ENCODE measurements at places on chromosomes 3 and 15.

DNA sequence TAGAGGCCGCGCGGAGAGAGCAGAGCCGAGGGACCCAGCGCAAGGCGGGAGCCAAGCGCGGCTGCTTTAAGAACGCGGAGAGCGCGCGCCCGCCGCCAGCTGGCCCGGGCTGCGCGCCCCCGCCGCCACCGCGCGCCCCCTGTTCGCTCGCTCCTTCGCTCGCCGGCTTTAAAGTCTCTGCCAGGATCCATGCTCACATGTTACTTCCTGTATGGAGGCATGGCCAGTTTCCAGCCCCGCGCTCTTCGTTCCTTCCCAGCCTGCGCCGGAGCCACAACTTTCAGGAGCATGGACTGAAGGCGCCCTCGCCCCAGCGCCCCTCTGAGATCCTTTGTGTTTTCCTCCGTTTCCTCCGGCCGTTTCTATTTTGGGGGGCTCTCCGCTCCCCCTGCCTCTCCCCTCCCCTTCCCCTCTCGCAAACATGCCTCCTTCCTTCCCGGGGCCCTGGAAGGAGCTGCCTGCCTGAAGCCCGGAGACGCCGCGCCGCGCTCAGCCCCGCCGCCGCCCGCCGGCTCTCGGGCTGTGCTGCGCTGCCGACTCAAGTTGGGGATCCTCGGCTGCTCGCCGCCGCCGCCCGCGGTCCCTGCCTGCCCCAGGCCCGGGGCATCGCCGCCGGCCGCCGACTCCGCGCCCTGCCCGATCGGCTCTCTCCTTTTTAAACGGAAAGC, at the start of gene PTPRG:
Gene PTPRG (plus strand): TSS at position 198 of the 668 bp plus-strand sequence. CDS start 717 bp downstream, outside the sequence.
- peaks cover 43% of the 10 kb centered on the region for H3K4me1 ChIP-seq
- no peaks in the 10 kb centered on the region for H3K36me3 ChIP-seq

DNA sequence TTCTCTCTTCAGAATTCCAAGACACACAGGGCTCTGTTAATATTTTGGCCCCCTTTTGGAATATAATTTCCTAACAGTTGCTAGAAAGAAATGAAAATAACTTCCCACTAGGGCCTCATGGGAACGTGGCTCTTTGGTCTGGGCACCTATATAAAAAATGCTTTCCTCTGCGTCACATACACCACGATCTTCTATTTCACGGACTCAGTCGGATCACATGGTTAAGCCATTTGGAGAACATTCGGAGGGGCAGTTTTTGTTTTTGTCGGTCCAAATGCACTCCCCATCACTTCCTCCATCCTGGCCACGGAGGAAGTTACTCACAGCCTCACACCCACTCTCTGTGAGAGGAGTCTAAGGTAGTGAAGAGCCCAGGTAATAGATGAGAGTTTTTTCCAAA, 21.0 kb downstream of the TMEM44 start:
- H3K4me1 ChIP-seq: no peaks in the 10 kb centered on the region
- no peak for DNase-seq
- no peak overlapping the region for H3K4me3 ChIP-seq
- no peaks in the 10 kb centered on the region for H3K27me3 ChIP-seq

- H3K4me1 ChIP-seq: no peaks in the 10 kb centered on the region
- no peaks in the 10 kb centered on the region for H3K27me3 ChIP-seq
- H3K27ac ChIP-seq: no peak overlapping the region
- no peak for DNase-seq
- no peaks in the 10 kb centered on the region for H3K36me3 ChIP-seq
- no peak overlapping the region for H3K4me3 ChIP-seq
Measured at GRCh38 chr3:117322866-117323265, 613.3 kb downstream of the TUSC7 start.

- H3K4me1 ChIP-seq: peaks cover 23% of the 10 kb centered on the region
- DNase-seq: no peak
- no peak overlapping the region for H3K27ac ChIP-seq
- H3K27me3 ChIP-seq: no peaks in the 10 kb centered on the region
- H3K4me3 ChIP-seq: no peak overlapping the region
Measured at GRCh38 chr3:88034491-88035275, 24.1 kb downstream of the CGGBP1 start.

GRCh38 chr3:66361356-66361755, 139.5 kb downstream of the LRIG1 start:
- no peak overlapping the region for H3K27ac ChIP-seq
- H3K4me1 ChIP-seq: no peaks in the 10 kb centered on the region
- no peak overlapping the region for H3K4me3 ChIP-seq

DNA sequence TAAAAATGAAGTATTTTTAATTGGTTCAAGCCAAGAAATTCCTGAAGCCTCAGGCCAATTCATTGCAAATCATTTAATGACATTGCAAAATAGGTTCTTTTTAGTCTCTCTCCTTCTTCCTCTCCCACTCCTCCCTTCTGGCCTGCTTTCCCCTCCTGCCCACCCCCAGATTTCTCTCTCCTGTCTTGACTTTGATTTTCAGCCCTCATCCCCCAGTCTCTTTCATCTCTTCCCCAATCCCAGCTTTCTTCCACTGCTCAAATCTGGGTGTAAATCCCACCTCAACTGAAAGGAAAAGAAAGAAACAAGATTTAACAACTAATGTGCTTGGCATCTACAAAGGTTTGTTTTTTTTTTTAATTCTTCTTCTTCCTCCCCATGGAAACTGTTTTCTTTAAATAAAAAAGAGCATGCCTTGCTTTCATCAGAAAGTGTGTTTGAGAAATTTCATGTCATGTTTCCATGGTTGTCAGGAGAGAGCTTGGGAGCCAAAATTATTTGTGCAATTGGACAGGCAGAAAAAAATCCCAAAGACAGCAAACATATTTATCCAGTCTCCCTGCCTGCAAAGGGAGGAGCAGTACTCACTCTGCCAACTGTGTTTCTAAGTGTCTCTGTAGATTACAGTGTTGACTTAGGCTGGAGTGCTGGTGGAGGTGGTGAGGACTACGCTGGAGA, 50.4 kb downstream of the BOC start:
- H3K27me3 ChIP-seq: no peaks in the 10 kb centered on the region
- no peak overlapping the region for H3K4me3 ChIP-seq
- peak; percentile 33 for DNase-seq
- peaks cover 2% of the 10 kb centered on the region for H3K36me3 ChIP-seq

GRCh38 chr15:41822471-41822870, 5.4 kb upstream of the JMJD7 start:
- H3K4me1 ChIP-seq: peaks cover 4% of the 10 kb centered on the region
- H3K4me3 ChIP-seq: no peak overlapping the region
- H3K36me3 ChIP-seq: peaks cover 2% of the 10 kb centered on the region
- no peak for DNase-seq

- no peak for DNase-seq
- H3K4me1 ChIP-seq: no peaks in the 10 kb centered on the region
- H3K36me3 ChIP-seq: no peaks in the 10 kb centered on the region
- H3K27me3 ChIP-seq: no peaks in the 10 kb centered on the region
Measured at GRCh38 chr3:31744913-31745312, 212.2 kb downstream of the STT3B start.

DNA sequence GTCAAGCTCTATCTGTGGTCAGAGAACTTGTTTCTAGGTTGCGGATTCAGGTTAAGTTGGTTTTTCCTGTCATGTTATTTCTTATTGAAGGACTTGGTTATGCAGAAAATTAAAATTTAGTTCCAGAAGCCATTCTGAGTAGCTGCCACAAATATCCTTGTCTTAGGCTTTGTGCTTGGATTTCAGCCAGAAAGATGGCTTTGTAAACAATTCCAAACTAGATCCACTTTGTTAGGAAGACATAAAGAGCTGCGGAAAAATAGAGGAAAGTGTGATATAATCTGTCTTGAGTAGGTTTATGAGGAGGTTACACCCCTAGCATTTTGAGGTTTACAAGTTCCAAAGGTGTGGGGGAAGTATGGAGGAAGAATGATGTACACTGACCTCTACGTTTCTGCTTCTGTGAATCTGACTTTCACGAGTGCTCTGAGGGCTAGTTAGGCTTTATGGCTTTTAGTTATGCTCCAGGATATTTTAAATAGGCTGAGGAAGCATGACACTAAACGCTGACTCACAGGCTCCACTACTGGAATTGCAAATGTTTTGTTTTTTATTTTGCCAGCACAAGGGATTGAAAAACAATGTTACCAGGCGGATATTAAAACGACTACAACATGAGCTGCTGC, 46.3 kb upstream of the UTS2B start:
- H3K27me3 ChIP-seq: no peaks in the 10 kb centered on the region
- H3K4me1 ChIP-seq: no peaks in the 10 kb centered on the region
- H3K36me3 ChIP-seq: peaks cover 30% of the 10 kb centered on the region
- no peak for DNase-seq

- H3K4me1 ChIP-seq: no peaks in the 10 kb centered on the region
- H3K27ac ChIP-seq: no peak overlapping the region
- no peaks in the 10 kb centered on the region for H3K27me3 ChIP-seq
- H3K4me3 ChIP-seq: no peak overlapping the region
- no peak for DNase-seq
- no peaks in the 10 kb centered on the region for H3K36me3 ChIP-seq
Measured at GRCh38 chr3:1394188-1394587, 301.4 kb downstream of the CNTN6 start.

DNA sequence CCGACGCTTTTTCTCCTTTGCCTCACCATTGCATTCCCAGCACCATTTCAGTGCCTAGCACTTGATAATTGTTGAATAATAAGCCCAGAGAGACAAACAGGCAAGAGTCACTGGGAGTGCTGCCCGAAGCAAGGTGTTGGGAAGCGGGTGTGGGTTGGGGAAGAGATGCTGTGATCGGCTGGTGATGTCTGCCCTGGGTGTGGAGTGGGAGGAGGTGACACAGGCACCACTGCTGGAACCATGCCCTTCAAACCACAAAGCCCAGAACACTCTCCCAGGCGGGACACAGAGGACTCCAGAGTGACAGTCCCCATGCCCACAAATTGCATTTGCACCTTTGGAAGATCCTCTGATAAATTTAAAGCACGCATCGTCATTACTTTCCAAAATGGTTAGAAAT, 148.2 kb downstream of the CHSY1 start:
- DNase-seq: no peak
- peaks cover 5% of the 10 kb centered on the region for H3K36me3 ChIP-seq
- no peaks in the 10 kb centered on the region for H3K27me3 ChIP-seq
- no peak overlapping the region for H3K27ac ChIP-seq

DNA sequence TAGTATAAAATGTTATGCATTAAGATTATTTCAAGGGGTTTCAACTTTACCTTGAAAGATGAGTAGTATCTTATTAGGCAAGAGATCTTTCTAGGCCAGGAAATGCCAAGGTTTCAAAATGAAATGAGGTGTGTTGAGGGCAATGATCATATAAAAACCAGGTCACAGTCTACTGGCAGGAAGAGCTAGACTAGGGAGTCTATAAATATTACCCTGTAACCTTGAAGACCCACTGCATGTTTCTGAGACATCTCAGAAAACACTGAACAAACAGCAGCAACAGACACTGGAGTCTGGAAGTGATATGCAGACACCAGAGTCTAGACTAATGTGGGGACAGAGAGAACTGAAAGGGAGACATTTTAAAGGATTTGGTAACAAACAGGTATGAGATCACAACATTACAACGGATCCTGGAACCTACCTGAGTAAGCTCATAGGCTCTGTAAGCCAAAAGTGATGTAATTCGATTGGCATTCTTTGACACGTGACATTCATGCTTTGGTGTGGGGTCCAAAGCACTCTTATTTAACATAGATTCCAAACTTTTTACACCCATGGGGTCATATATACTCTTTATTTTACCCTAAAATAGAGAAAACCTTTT, 15.0 kb downstream of the TASOR start:
- H3K27me3 ChIP-seq: no peaks in the 10 kb centered on the region
- H3K36me3 ChIP-seq: peaks cover 3% of the 10 kb centered on the region
- H3K4me1 ChIP-seq: no peaks in the 10 kb centered on the region
- H3K4me3 ChIP-seq: no peak overlapping the region
- H3K27ac ChIP-seq: no peak overlapping the region
- DNase-seq: no peak

- H3K4me3 ChIP-seq: no peak overlapping the region
- no peaks in the 10 kb centered on the region for H3K36me3 ChIP-seq
- no peaks in the 10 kb centered on the region for H3K4me1 ChIP-seq
- DNase-seq: no peak
Measured at GRCh38 chr3:150377601-150378300, 30.3 kb upstream of the TSC22D2 start.

GRCh38 chr3:125556314-125556713, 36.3 kb upstream of the SNX4 start:
- H3K27ac ChIP-seq: no peak overlapping the region
- H3K36me3 ChIP-seq: peaks cover 83% of the 10 kb centered on the region
- no peaks in the 10 kb centered on the region for H3K27me3 ChIP-seq
- no peak for DNase-seq
- H3K4me1 ChIP-seq: no peaks in the 10 kb centered on the region

GRCh38 chr15:88043396-88043795, 213.1 kb downstream of the NTRK3 start:
- no peaks in the 10 kb centered on the region for H3K27me3 ChIP-seq
- H3K4me1 ChIP-seq: no peaks in the 10 kb centered on the region
- DNase-seq: no peak
- H3K36me3 ChIP-seq: no peaks in the 10 kb centered on the region
- H3K4me3 ChIP-seq: no peak overlapping the region

GRCh38 chr3:159486580-159486979, 502.1 kb upstream of the IL12A start:
- no peaks in the 10 kb centered on the region for H3K4me1 ChIP-seq
- H3K36me3 ChIP-seq: no peaks in the 10 kb centered on the region
- no peak for DNase-seq
- no peak overlapping the region for H3K4me3 ChIP-seq
- H3K27me3 ChIP-seq: no peaks in the 10 kb centered on the region

DNA sequence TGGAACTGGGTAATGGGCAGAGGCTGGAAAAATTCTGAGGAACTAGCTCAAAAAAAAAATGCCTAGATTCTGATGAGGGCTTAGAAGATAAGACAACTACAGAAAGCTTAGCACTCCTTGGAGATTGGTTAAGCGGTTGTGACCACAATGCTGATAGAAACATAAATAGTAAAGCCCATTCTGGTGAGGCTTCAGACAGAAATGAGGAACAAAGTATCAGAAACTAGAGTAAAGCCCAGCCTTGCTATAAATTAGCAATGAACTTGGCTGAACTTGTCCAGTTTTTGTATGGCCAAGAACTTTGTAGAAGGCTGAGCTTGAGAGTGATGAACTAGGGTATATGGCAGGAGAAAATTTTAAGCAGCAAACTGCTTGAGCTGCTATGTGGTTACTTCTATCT, 25.4 kb downstream of the GOLGB1 start:
- no peaks in the 10 kb centered on the region for H3K27me3 ChIP-seq
- no peak for DNase-seq
- H3K36me3 ChIP-seq: peaks cover 17% of the 10 kb centered on the region
- H3K27ac ChIP-seq: no peak overlapping the region
- H3K4me3 ChIP-seq: no peak overlapping the region
- H3K4me1 ChIP-seq: no peaks in the 10 kb centered on the region

GRCh38 chr15:31385736-31386135, 59.1 kb downstream of the KLF13 start:
- no peak overlapping the region for H3K4me3 ChIP-seq
- H3K4me1 ChIP-seq: no peaks in the 10 kb centered on the region
- no peak overlapping the region for H3K27ac ChIP-seq
- peaks cover 39% of the 10 kb centered on the region for H3K36me3 ChIP-seq
- DNase-seq: no peak

- no peaks in the 10 kb centered on the region for H3K36me3 ChIP-seq
- peaks cover 17% of the 10 kb centered on the region for H3K4me1 ChIP-seq
- no peak overlapping the region for H3K4me3 ChIP-seq
- DNase-seq: peak; percentile 71
- H3K27ac ChIP-seq: no peak overlapping the region
Measured at GRCh38 chr15:88918738-88919137, 5.6 kb upstream of the MFGE8 start.

GRCh38 chr3:23761440-23761896, 44.3 kb upstream of the UBE2E1 start:
- peaks cover 16% of the 10 kb centered on the region for H3K4me1 ChIP-seq
- no peak for DNase-seq
- no peak overlapping the region for H3K27ac ChIP-seq
- H3K4me3 ChIP-seq: no peak overlapping the region
- no peaks in the 10 kb centered on the region for H3K36me3 ChIP-seq

Measured in tibial nerve (tissue), 4 donors.